ENCODE measurements at places on chromosomes 3 and 15.

- H3K36me3 ChIP-seq: no peaks in the 10 kb centered on the region
- H3K4me1 ChIP-seq: peaks cover 10% of the 10 kb centered on the region
- H3K27ac ChIP-seq: no peak overlapping the region
Observed at GRCh38 chr3:16528581-16528993, 15.1 kb upstream of the RFTN1 start.

GRCh38 chr3:102192575-102192974 is 242.2 kb upstream of the ZPLD1 start:
- H3K27ac ChIP-seq: no peak overlapping the region
- H3K27me3 ChIP-seq: no peaks in the 10 kb centered on the region
- DNase-seq: no peak
- H3K36me3 ChIP-seq: no peaks in the 10 kb centered on the region
- H3K4me1 ChIP-seq: peaks cover 7% of the 10 kb centered on the region

- H3K4me3 ChIP-seq: no peak overlapping the region
- peaks cover 34% of the 10 kb centered on the region for H3K4me1 ChIP-seq
- H3K36me3 ChIP-seq: no peaks in the 10 kb centered on the region
- no peaks in the 10 kb centered on the region for H3K27me3 ChIP-seq
- no peak for DNase-seq
Observed at GRCh38 chr3:178343433-178344038, 192.7 kb upstream of the KCNMB2 start.

DNA sequence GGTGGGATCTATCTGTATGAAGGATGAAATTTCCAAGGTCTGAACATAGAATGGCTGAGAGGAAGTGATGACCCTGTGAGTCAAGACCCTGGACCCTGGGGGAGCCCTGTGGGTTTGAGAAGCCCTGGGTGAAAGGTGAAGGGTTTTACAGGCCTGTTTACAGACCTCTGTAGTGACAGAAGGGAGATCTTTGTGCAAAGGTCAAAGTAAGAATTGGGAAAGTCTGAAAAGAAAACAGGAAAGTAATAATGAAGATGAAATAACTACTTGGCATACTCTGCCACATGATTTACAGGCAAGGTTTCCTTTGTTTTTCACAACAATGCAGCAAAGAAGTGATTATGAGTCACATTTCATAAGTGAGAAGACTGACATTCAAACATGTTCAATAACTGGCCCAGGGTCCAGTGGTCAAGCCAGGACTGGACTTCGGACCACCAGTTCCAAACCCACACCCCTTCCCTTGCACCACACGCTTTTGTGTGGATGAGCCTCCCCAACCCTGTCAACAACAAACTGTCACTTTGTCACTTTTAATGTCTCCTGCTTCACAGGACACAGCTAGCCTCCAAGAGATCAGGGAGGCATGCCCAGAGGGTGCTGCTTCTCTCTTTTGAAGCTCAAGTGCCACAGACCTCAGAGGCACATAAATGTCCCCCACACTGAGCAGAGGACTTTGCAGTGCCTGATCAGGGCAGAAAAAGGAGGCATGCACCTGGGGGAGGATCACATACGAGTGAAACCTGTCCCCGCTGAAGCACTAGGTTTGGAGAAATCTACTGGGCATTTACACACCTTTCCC is 21.5 kb downstream of the CD86 start:
- no peaks in the 10 kb centered on the region for H3K27me3 ChIP-seq
- H3K36me3 ChIP-seq: no peaks in the 10 kb centered on the region
- H3K4me3 ChIP-seq: no peak overlapping the region
- no peak overlapping the region for H3K27ac ChIP-seq
- no peaks in the 10 kb centered on the region for H3K4me1 ChIP-seq

- peaks cover 32% of the 10 kb centered on the region for H3K4me1 ChIP-seq
- H3K4me3 ChIP-seq: no peak overlapping the region
- no peak for DNase-seq
- H3K36me3 ChIP-seq: peaks cover 41% of the 10 kb centered on the region
- H3K27me3 ChIP-seq: no peaks in the 10 kb centered on the region
- H3K27ac ChIP-seq: peak overlapping the region; percentile 66
Observed at GRCh38 chr15:74010929-74011540, 16.5 kb downstream of the PML start.

- no peak overlapping the region for H3K4me3 ChIP-seq
- no peaks in the 10 kb centered on the region for H3K36me3 ChIP-seq
- H3K27ac ChIP-seq: no peak overlapping the region
- peaks cover 21% of the 10 kb centered on the region for H3K4me1 ChIP-seq
- no peak for DNase-seq
Observed at GRCh38 chr15:70820214-70820613, 33.7 kb downstream of the LARP6 start.

- no peak overlapping the region for H3K4me3 ChIP-seq
- H3K36me3 ChIP-seq: no peaks in the 10 kb centered on the region
- DNase-seq: no peak
- peaks cover 9% of the 10 kb centered on the region for H3K27me3 ChIP-seq
Observed at GRCh38 chr3:108985844-108986243, 32.2 kb upstream of the GUCA1C start.

GRCh38 chr15:55990998-55991397 is 2.4 kb downstream of the NEDD4 start:
- peaks cover 3% of the 10 kb centered on the region for H3K36me3 ChIP-seq
- H3K4me3 ChIP-seq: peak overlapping the region; percentile 7
- H3K27ac ChIP-seq: no peak overlapping the region
- no peaks in the 10 kb centered on the region for H3K27me3 ChIP-seq

DNA sequence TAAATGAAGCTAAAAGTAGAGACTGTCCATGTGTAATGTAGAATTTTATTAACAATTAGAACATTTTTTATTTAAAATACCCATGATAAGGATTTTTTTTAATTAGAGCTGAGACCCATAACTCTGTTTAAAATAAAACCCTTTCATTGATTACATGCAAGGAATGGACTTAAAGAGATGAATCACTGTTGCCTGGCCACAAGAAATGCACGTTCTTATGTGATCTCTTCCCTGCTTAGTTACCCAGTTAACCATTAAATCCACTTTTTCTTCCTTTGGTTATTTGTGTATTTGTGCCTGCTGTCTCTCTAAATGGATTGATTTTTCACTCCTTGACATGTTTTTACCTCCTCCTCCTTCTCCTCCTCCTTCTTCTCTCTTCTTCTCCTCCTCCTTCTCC is 83.3 kb upstream of the SLITRK3 start:
- no peak for DNase-seq
- H3K27ac ChIP-seq: no peak overlapping the region
- H3K4me1 ChIP-seq: no peaks in the 10 kb centered on the region
- H3K4me3 ChIP-seq: no peak overlapping the region
- H3K36me3 ChIP-seq: no peaks in the 10 kb centered on the region
- H3K27me3 ChIP-seq: peaks cover 2% of the 10 kb centered on the region

DNA sequence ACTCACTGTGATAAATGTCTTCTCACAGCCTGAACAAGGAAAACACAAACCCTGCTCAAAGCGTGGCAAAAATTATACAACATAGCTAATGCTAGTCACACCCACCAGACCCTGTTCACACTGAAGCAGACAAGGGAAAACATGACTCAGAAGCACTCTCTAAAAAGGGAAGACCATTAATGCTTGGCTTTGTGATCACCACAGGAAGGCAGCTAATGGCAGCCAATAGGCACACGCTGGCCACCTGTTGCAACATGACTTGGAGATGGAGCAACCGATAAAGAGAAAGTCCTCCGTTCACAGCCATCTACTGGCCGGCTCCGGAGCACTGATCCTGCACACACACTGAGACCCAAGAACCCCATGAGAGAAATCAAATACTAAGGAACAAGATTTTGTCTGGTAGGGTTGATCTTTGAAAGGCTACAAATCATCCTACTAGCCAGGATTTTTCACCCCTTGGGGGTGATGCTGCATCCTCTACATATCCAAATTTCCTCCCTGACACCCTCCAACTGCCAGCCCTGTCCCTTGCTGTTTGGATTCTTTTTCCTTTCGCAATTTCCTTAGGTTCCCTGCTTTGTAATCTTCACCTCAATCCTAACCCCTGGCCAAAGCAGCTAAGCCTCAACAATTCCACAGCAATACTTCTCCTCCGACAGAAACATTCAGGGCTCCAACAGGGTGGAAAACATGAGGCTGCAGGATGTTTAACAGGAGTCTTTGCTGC is 3.2 kb downstream of the ZXDC start:
- H3K27me3 ChIP-seq: no peaks in the 10 kb centered on the region
- peak overlapping the region; percentile 76 for H3K27ac ChIP-seq
- H3K36me3 ChIP-seq: peaks cover 40% of the 10 kb centered on the region
- peaks cover 37% of the 10 kb centered on the region for H3K4me1 ChIP-seq
- peak overlapping the region; percentile 88 for H3K4me3 ChIP-seq

- H3K27ac ChIP-seq: peak overlapping the region; percentile 38
- peaks cover 33% of the 10 kb centered on the region for H3K4me1 ChIP-seq
- no peak for DNase-seq
- H3K36me3 ChIP-seq: peaks cover 8% of the 10 kb centered on the region
- no peak overlapping the region for H3K4me3 ChIP-seq
Observed at GRCh38 chr3:140093742-140094141, 158.8 kb downstream of the CLSTN2 start.

- H3K36me3 ChIP-seq: peaks cover 10% of the 10 kb centered on the region
- no peak overlapping the region for H3K4me3 ChIP-seq
- no peak overlapping the region for H3K27ac ChIP-seq
- H3K4me1 ChIP-seq: no peaks in the 10 kb centered on the region
Observed at GRCh38 chr3:120773932-120774331, 31.4 kb downstream of the GTF2E1 start.

- H3K36me3 ChIP-seq: peaks cover 3% of the 10 kb centered on the region
- peaks cover 6% of the 10 kb centered on the region for H3K4me1 ChIP-seq
- no peaks in the 10 kb centered on the region for H3K27me3 ChIP-seq
- H3K27ac ChIP-seq: no peak overlapping the region
- H3K4me3 ChIP-seq: no peak overlapping the region
Observed at GRCh38 chr3:140342668-140343067, 335.2 kb upstream of the TRIM42 start.

GRCh38 chr15:31774045-31774444 is 256.3 kb upstream of the CHRNA7 start:
- no peak overlapping the region for H3K4me3 ChIP-seq
- no peak overlapping the region for H3K27ac ChIP-seq
- H3K27me3 ChIP-seq: no peaks in the 10 kb centered on the region
- no peaks in the 10 kb centered on the region for H3K4me1 ChIP-seq
- DNase-seq: no peak

DNA sequence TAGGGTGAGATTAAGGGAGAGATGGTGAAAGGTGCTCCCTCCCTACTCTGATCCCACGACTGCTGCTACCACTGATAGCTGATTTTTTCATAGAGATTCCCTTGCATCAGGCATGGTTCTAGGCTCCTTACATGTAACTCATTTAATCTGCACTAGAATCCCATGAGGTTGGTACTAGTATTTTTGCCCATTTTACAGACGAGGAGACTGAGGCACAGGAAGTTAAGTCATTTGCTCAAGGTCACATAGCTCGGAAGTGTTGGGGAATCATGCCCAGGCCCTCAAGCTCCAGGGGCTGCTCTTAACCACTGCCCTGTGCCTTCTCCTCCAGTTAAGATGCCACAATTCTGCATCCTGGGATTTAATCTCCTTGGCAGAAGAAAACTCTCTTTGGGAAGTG is 11.2 kb downstream of the ATP2B2 start:
- no peaks in the 10 kb centered on the region for H3K36me3 ChIP-seq
- no peak overlapping the region for H3K27ac ChIP-seq
- no peak overlapping the region for H3K4me3 ChIP-seq
- peaks cover 40% of the 10 kb centered on the region for H3K27me3 ChIP-seq
- no peaks in the 10 kb centered on the region for H3K4me1 ChIP-seq
- no peak for DNase-seq

- H3K4me3 ChIP-seq: no peak overlapping the region
- H3K27me3 ChIP-seq: no peaks in the 10 kb centered on the region
- H3K27ac ChIP-seq: no peak overlapping the region
- no peaks in the 10 kb centered on the region for H3K4me1 ChIP-seq
Observed at GRCh38 chr3:197889204-197889930, 60.6 kb upstream of the RPL35A start.

- H3K27me3 ChIP-seq: no peaks in the 10 kb centered on the region
- no peak overlapping the region for H3K27ac ChIP-seq
- no peaks in the 10 kb centered on the region for H3K36me3 ChIP-seq
- H3K4me1 ChIP-seq: no peaks in the 10 kb centered on the region
- H3K4me3 ChIP-seq: no peak overlapping the region
Observed at GRCh38 chr3:131630097-131630496, 127.3 kb upstream of the MRPL3 start.

- H3K36me3 ChIP-seq: no peaks in the 10 kb centered on the region
- H3K4me3 ChIP-seq: no peak overlapping the region
- DNase-seq: no peak
Observed at GRCh38 chr3:70583682-70584081, 271.2 kb upstream of the MDFIC2 start.

- DNase-seq: no peak
- H3K36me3 ChIP-seq: peaks cover 47% of the 10 kb centered on the region
- no peak overlapping the region for H3K27ac ChIP-seq
- peaks cover 14% of the 10 kb centered on the region for H3K4me1 ChIP-seq
Observed at GRCh38 chr3:132461544-132461943, 44.2 kb downstream of the DNAJC13 start.

GRCh38 chr3:25870452-25870851 is 80.6 kb downstream of the OXSM start:
- peaks cover 28% of the 10 kb centered on the region for H3K27me3 ChIP-seq
- DNase-seq: no peak
- H3K4me1 ChIP-seq: no peaks in the 10 kb centered on the region
- no peak overlapping the region for H3K27ac ChIP-seq

GRCh38 chr3:9780458-9780812 is 10.7 kb upstream of the CAMK1 start:
- H3K27ac ChIP-seq: no peak overlapping the region
- H3K36me3 ChIP-seq: peaks cover 24% of the 10 kb centered on the region
- no peak for DNase-seq
- H3K27me3 ChIP-seq: no peaks in the 10 kb centered on the region
- H3K4me3 ChIP-seq: no peak overlapping the region

GRCh38 chr3:84292128-84292527 is 666.7 kb upstream of the CADM2 start:
- H3K36me3 ChIP-seq: no peaks in the 10 kb centered on the region
- H3K4me1 ChIP-seq: no peaks in the 10 kb centered on the region

DNA sequence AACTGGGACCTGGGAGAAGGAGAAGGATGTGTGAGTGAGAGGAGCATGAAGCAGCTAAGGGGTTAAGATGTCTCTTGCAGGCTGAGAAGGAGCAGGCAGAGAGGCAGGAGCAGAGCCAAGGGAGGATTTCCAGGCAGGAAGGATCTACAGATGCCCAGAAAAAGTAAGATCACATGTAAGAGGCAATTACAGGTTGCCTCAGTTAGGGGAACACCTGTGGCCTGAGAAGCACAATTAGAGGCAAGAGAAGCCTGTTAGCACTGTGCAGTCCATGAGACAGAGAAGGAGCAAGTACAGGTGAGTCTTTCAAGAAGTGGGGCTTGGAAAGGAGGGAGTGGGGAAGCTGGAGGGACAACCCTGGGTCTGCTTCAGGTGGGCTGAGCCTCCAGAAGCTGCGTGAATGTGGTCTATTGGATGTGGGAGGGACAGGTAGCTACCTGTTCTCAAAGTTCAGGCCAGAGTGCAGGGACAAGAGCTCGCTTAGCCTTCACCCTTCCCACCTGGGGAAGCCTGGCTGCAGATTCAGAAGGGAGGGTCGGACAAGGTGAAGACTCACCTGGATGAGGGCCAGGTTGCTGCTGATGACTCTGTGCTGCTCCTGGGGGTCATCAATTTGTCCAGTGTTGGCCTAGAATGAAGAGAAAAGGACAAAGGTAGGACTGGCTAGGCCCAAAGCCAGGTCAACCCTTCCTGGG is 50.7 kb downstream of the SLC41A3 start:
- peak; percentile 64 for DNase-seq
- H3K36me3 ChIP-seq: peaks cover 28% of the 10 kb centered on the region
- no peak overlapping the region for H3K4me3 ChIP-seq
- no peak overlapping the region for H3K27ac ChIP-seq
- H3K27me3 ChIP-seq: no peaks in the 10 kb centered on the region
